ENCODE measurements at places on chromosomes 2 and 18.

GRCh38 chr18:65753520-65753919 lies 2.7 kb downstream of the CDH7 start:
- peak; percentile 84 for DNase-seq

GRCh38 chr2:96164459-96165184 lies 19.4 kb upstream of the DUSP2 start:
- DNase-seq, result no peak

GRCh38 chr2:196530910-196531309 lies 108.6 kb upstream of the CCDC150 start:
- no peak for DNase-seq

- DNase-seq, result no peak
These were observed 134.4 kb downstream of the ACTR3 start for GRCh38 chr2:114024326-114024725.

DNA sequence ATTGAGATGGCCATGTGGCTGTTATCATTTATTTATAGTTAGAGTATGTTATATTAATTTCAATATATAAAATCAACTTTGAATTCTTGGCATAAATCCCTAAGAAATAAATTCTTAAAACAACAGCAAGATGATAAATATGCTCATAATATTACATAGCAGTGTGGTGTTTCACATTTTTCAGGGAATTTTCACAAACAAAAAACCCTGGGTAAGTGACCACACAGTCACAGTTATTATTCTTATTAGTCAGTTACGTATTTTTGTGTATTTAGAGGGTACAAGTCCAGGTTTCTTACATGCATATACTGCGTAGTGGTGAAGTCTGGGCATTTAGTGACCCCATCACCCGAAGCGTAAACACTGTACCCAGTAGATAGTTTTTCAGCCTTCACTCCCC lies 289.5 kb upstream of the REV1 start:
- no peak for DNase-seq

DNA sequence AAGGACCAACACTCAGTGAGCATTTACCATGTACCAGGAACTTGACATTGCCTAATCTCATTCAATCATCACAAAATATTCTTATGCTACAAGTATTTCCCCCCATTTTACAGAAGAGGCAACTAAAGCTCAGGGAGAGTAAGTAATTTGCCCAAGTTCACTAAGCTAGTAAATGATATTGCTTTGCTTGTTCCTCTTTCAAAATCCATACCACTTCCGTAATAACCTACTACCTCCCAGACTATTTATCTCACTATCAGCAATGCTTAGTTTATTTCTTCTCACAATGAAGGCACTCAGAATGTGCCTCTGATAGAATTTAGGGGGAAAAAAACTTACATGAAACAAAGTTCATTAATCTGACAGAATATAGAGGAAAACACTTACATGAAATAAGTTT lies 1070.9 kb upstream of the FANCL start:
- no peak for DNase-seq

DNA sequence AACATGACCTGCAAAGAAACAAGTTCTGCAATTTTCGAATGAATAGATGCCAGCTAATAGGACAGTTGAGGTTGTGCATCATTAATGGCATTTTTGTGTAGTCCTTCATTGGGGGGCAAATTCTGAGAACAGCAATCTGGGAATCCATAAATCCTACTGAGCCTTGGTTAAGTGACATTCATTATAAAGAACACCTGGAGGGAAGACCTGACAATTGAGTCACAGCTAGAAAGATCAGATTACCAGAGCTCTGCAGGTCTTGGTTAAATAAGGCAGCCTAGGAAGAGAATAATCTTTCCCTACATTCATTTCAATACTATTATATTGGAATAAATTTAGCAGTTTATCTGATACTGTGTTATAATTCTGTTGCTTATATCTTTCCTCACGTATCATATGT lies 14.3 kb downstream of the KCNH7 start:
- DNase-seq, result peak; percentile 15

DNA sequence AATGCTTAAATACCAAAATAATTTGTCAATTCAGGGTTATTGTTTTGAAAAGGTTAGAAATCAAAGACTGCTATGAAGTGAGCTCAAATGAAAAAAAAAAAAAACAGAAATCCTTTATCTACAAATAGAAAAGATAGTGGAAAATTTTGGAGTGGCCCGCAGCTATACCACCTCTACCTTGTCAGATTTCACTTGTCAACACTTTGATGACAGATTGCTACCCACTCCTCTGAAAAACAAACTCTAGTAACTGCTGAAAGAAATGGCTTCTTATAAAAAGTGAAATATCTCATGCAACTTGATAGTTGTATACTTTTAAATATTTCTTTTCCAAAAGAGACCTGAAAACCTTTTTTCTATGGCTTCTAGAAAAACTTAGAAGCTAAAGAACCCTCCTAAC lies 84.5 kb downstream of the WDPCP start:
- no peak for DNase-seq

- DNase-seq, result no peak
These were observed 116.3 kb downstream of the POLE4 start for GRCh38 chr2:75074708-75075107.

GRCh38 chr2:37916512-37917082 lies 8.5 kb upstream of the RMDN2 start:
- DNase-seq, result no peak

DNA sequence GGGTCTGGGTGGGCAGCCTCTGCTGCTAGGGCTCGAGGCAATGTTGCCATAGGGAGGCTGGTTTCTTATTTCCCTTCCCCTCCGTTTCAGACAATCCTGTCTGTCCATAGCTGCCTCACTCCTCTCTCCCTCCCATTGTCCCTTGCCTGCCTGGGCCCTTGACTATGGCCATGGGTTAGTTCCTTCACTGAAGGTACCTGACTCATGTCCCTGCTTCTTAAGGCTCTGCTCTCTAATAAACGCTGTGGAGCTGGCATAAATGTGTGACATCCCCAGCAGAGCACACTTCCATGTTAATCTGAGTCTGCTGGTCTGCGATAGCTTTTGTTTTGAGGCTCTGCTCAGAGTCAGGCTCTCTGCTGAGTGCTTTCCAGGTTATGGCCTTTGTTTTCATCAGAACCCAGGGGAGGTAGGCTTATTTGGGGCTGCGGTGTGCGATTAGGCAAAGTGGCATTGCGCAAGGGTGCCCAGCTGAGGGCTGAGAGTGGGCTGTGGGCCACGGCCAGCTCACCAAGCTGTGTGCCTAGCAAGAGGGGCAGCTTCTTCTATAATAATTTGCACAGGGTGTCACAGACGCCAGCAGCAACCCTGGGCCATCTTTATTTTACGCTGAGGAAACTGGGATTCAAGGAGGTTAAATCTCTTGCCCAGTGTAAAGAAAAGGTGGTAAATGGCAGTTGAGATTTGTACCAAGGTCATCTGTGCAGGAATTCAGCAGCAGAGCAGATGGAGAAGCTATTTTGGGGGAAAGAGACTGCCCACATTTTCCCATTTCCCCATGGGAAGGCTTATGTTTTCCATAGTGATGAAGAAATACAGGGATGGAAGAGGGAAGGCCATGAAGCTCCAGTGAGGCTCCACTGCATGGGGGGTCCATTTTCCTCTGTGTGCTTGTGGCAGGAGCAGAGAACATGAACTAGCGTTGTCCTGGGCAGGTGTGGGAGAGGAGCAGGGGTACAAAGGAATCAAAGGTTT lies 25.6 kb downstream of the MRPL33 start:
- no peak for DNase-seq

DNA sequence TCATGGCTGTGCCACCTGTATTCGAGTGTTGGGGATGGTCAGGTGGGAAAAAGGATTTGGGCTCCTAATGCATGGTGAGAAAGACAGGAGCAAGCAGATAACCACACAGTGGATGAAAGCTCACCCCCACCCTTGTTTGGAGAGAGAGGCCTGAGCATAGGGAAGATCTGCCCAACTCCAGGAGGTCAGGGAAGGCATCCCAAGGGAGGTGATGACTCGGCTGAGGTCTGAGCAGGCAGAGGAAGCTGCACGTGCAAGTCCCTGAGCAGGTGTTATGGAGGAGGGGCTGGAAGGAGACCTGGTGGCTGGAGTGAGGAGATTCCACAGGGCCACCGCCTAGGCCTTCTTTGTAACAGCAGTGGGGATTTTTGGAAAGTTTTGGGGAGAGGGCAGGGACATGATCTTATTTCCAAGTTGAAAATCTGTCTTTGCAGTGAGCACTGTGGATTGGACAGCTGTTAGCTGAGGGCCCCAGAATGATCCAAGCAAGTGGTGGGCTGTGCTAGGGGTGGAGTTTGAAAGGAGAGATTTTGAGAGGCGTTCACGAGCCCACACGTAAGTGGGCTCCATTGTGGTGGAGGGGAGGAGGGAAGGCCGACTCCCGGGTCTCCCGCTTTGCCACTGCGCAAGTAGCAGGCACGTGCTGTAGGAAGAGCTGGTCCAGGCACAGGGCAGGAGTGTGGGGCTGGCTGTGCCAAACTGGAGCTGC lies 228.5 kb downstream of the GLI2 start:
- no peak for DNase-seq

DNA sequence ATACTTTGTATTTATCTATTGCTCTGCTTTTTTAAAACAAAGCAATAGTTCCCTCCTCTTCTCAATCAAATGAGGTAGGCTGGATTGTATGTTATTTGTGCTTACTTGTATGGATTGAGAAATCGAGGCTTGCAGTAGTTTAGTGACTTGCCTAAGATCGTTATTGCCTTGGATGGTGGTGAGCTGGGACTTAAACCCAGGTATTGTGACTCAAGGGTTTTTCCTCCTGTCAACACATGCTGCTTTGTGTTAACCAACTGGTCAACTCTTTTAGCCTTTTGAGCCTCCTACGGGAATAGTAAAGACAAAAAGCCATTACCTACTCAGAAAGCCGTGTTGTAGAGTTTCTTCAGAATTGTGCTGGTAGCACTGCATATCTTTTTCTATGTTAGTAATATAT lies 95.2 kb upstream of the THUMPD2 start:
- no peak for DNase-seq

- DNase-seq, result no peak
These were observed 35.6 kb downstream of the PDE6D start for GRCh38 chr2:231745303-231746038.

DNA sequence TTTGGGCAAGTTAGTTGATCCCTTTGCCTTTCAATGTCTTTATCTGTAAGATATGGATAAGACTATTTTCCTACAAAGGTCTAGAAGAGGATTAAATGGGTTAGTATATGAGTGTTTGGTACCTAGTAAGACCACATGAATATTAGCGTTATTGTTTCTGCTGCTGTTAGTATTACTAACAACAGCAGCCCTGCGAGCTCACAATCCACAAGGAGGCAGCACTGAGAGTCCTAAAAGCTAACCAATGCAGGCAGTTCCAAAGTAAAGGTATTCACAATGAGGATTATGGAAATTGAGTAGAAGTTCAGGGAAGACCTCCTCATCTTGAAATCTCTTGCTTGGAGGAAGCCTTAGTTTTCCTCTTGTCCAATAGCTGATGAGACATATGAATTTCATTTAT lies 248.9 kb downstream of the TDRD15 start:
- DNase-seq, result no peak

DNA sequence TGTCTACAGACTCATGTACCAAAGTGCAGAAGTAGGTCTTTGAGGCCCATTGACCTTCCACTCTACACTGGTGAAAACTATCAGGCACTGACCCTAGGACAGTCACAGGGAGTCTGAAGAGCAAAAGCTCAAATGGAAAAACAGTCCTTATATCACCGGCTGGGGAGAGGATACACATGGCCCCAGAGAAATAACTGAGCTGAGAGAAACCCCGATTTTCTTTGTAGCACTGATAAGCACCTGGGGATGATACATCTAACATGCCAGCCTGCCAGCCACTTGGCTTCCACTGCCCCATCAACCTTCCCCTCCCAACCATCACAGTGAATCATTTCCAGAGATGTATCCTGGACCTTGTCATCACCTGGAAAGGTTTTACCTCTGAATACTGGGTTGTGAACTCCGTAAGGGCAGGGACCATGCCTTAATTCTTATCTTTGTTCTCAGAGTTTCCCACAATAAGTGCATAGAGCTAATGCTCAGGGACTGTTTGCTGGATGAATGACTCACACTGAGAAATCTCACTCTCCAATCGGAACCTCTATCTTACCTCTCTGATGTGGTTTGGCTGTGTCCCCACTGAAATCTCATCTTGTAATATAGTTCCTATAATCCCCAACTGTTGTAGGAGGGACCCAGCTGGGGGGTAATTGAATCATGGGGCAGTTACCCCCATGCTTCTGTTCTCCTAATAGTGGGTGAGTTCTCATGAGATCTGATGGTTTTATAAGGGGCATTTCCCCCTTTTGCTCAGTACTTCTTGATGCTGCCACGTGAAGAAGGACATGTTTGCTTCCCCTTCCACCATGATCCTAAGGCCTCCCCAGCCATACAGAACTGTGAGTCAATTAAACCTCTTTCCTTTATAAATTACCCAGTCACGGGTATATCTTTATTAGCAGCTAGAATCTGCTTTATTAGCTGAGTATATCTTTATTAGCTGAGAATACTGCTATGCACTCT lies 37.1 kb downstream of the EVA1A start:
- no peak for DNase-seq

- DNase-seq, result no peak
These were observed 550.9 kb upstream of the PKDCC start for GRCh38 chr2:41496908-41497307.

DNA sequence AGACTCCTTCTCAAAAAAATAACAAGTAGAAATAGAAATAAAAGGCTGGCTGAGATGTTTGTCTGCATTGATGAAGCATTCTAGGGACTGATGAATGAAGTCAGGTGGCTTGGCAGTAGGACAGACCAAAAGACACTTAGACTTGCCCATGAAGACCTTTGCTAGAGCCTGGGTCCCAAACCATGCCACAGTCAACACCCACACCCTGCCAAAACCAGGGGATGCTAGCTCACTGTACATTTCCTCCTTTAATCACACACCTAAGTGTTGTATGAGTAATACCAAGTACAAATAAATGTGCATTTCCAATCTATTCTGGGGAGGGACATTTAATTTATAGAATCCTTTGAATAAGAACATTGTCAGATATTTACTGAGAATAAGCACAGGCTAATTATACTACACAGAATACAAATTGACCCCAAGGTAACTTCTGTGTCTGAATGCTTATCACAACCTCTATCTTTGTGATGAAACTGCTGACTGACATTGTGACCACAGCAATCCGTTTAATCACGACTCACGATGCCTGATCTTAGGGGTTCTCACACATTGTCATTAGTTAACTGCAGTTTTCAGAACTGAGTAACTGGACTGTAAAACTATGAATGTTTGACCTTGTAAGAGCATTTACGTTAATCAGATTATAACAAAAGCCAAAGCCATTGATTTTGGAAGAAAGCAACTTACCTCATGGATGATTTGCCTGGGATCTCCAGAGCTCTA lies 10.5 kb upstream of the NOL10 start:
- DNase-seq, result no peak

DNA sequence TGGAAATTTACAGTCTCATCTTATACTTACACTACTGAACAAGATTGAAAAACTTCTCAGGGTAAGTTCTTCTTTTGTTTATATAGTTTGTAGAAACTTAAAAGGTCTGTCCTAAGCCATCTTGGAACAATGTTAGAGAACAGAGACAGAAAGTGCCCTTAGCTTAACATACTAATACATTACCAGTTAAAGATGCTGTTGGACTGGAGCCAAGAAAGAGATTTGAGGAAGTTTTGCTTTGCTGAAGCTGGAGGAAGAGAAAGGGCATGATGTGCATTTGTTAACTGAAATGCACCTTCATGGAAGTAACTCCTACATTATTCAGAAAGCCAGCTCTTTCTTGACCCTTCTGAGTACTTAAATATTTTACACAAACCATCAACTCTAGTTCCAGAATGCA lies 66.5 kb upstream of the TNFRSF11A start:
- no peak for DNase-seq

All from NCI-H1092 (cell line).